ENCODE measurements at places on chromosomes 2 and 18.

- DNase-seq, result no peak
Measured at GRCh38 chr2:201777869-201778268, 2.9 kb downstream of the ALS2 start.

- DNase-seq, result no peak
Measured at GRCh38 chr2:181683518-181684453, 3.5 kb upstream of the NEUROD1 start.

DNA sequence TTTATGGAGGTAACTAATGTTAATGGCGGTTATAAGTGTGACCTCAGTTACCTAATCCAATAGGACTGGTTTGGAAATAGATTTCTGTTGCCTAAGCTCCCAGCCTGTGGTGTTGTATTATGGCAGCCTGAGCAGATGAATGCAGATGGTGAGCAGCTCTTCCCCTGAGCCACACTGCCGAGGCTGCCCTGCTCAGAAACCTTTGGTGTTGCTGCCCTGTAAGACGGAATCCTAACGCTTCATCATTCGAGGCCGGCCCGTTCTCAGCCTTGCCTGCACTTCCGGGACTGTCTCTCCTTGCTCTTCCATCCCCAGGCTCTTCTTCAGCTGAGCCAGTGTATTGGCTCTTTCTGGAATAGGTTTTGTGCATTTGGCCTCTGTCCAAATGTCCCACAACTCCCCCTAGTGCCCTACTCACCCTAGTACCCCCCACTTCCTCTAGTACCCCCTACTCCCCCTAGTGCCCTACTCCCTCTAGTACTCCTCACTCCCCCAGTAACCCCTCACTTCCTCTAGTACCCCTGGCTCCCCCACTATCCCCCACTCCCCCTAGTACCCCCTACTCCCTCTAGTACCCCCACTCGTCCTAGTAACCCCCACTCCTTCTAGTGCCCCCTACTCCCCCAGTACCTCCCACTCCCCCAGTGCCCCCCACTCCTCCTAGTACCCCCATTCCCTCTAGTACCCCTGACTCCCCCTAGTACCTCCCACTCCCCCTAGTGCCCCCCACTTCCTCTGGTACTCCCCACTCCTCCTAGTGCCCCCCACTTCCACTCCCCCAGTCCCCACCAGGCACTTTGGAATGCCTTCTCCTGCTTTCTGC lies 106.0 kb upstream of the TAF1B start:
- DNase-seq, result no peak

GRCh38 chr2:238263204-238264071 lies 23.6 kb upstream of the HES6 start:
- no peak for DNase-seq

Measured in NCI-H2081 treated with DMSO at 0.1 percent for 48 hours (cell line).